ENCODE measurements at places on chromosomes 2 and 18.

GRCh38 chr2:128986867-128987268 is 668.2 kb upstream of the HS6ST1 start:
- no peak for DNase-seq

DNA sequence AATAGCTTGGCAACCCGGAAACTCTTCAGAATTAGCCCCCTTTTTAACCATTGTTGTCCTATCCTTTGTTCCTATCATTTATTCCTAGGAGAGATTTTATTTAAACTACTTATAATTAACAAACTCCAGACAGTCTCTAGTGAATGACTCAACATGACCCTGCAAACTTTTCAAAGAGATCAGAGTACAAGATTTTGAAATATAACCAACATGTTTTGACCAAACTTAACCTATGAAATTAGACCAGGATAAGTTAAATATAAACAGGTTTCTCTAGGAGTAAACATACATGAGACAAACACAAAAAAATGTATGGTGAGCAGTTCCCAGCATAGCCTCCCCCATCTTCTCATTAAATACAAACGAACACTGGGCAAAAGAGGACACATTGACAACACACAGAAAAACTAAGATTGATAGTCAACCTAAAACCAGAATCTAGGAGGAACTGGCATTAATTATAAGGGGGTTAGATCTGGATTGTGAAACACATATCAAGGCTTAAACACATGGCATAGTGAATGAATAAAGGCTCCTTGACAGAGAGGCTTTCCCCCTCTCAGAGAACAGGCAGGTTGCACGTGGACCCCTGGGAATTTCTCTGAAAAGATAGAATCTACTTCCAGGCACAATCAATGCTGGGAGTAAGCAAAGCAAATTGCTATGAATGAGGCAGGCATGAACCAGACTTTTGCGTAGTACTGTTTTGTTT is 284.1 kb downstream of the IRS1 start:
- peak; percentile 30 for DNase-seq

DNA sequence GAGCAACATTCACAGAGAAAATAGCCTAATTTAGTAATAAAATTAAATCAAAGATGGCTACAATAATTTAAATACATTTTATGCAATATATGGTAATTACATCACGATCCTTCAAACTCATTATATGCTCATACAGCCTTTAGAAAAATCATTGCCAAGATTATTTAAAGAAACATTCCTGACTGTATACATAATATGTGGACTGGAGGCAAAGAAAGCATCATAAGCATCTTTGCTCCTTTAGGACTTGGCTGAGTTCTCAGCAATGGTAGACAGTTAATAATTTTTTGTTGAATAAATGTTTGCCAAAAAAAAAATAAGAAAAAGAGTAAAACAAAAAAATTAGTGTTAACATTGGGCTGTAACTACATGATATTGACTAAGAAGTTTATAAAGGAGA is 26.9 kb downstream of the NCKAP5 start:
- DNase-seq = no peak

GRCh38 chr18:1526991-1527390 is 622.3 kb downstream of the ADCYAP1 start:
- no peak for DNase-seq

DNA sequence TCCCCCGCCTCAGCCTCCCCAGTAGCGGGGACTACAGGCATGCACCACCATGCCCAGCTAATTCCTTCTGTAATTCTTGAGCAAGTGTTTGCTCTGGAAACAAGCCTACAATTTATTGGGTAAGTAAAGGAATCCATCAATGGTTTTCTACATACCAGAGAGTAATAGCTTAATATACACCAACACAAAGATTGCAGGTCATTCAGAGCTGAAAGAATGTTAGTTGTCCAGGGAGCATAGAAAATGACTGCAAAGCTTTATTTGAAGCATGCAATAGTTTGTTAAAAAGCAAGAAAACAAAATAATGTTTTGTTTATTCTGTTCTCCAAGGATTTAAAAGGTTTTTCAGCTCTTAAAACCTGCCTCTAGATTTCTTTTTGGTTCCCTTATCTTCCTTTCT is 5.6 kb downstream of the IDH1 start:
- DNase-seq = no peak

DNA sequence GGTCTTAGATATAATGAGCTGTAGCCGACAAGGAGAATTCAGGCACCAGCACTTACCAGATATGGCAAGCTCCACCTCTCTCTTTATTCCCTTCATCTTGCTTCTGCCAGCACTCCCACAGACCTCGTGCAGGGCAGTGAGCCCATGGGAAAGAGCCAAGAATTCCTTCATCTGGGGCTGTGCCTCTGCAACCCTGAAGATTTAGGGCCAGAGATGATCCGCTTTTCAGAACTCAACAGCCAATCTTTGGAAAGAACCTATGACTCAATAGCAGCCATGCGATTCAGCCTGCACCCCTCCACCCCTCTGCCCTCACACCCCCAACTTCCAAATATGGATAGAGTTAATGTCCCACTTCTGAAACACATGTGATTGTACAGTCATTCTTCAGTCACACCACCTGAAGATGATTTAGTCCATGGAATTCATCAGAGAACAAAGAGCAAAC is 533.7 kb upstream of the TNP1 start:
- DNase-seq = no peak

- DNase-seq = no peak
These were observed 7.6 kb upstream of the AGFG1 start for GRCh38 chr2:227464361-227464760.

DNA sequence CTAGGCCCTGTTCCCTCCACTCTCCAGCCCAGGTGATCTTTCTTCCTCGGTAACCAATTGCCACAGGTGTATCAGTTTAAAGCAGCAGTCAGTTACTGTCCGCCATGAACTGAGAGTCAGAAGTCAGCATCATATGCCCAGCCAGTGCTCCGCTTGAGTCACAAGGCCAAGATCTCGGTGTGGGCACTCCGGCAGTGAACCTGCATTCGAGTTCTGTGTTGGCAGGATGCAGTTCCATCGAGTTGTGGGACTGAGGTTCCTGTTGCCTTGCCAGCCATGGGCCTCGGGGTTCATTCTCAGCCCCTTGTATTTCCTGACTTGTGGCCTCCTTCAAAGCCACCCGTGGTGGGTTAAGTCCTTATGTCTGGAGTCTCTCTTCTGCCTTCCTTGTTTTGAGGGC is 3.1 kb upstream of the TMEM185B start:
- DNase-seq = no peak

DNA sequence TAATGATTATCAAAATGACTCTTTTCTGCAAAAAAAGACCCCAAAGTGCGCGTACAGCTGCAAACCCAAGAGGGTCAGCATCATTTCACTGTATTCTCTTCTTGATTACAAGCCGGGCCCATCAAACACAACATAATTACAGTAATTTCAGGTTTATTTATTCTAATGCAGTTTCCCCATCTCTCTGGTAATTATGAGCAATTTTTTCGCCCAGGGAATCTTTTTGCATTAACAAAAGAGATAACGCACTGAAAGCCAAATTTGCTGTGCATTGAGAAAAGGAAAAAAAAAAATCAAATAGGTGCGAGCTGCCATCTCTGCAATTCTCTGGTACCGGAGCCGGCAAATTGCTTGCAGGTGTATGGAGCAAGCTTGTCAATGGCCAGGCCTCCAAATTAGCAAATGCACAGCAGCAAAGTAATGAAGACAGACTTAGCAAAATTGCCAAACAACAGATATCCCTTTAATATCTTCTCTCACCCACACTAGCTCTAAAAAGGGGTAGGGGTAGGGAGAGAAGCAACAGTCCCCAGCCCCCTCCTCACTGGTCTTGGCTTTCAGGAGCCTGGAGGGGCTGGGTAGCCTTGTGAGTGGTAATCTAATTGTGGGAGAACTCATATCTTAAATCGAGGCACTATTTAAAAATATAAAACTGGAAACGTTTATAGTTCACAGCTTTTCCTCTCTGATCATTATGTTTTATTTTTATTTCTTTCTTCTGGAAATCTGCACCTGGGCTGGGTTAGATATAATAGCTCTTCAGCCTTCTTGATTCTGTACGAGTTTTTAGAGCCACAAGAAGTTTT is 6.7 kb downstream of the DLX1 start:
- DNase-seq = no peak

DNA sequence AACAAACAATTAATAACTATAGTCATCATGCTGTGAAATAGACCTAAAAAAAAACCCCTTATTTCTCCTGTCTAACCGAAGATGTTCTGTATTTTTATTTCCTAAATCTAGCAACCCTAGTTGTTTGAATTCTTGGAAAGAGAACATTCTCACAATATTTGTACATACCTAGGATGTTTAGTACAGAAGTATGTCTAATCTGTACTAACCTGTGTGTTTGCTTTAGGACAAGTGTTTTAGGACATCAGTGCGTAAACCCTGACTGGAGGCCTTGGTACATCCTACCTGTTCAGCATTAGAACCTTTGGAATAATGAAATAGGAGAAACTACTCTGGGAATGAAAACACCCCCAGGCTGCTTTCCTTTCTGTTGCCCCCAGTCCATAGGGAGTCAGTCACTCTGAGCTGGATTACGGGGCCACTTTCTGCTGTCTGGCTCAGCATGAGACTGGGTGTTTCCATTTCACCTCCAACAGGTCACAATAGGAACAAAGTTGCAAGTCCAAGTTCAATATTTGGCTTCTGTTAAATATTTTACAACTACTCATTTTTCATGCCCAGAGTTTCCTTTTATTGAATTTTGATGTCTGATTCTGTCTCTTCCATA is 114.7 kb downstream of the MTX2 start:
- DNase-seq = no peak

- DNase-seq = no peak
These were observed 165.2 kb downstream of the TRIB2 start for GRCh38 chr2:12881952-12882351.

- DNase-seq = no peak
These were observed 75.3 kb upstream of the STPG4 start for GRCh38 chr2:47230418-47230817.

DNA sequence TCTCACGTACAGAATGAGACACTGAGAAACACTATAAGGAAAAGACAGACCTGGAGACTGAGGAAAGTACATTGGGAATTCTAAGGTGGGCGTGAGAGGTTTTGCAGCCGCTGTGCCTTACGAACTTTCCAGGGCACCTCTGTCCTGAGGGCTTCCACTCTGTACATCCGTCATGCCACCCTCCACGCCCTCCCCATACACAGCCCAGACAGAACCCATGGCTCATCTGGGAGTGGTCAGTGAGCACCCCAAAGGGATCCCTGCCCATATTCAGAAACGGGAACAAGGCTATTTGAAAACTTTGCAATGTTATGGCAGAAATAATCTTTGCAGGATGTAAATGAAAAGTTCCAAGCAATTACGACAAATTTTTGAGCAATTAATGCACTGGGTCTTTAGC is 95.4 kb upstream of the ZNF532 start:
- no peak for DNase-seq

DNA sequence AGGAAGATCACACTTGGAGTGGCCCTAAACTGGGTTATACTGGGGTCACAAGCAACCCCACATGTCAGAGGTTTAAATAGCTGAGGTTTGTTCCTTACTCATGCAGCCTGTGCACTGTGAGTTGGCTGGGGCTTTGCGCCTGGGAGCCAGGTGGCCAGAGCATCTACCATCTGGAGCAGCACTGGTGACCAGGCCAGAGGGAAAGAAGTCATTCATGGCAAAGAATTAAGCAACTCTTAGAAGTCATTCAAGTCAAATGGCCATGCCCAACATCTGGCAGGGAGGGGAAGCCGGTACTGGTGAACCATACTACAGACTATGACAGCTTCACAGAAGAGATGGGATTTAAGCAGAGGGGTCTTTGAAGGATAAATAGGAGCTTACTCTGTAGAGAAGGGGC is 90.7 kb downstream of the POLR1A start:
- DNase-seq = no peak

DNA sequence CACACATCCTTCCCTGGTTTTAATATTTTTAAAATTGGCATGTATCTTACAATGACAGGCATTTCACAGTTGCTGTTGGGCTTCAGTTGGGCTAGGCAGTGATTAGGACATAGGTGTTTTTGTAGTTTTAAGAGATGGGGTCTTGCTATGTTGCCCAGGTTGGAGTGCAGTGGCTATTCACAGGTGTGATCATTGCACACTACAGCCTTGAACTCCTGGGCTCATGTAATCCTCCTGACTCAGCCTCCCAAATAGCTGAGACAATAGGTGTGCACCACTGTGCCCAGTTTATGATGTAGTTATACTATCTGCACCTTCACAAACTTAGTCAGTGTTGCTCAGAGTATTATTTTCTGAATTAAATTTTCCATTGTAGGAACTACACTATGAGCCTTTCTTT is 43.3 kb downstream of the PCARE start:
- no peak for DNase-seq

DNA sequence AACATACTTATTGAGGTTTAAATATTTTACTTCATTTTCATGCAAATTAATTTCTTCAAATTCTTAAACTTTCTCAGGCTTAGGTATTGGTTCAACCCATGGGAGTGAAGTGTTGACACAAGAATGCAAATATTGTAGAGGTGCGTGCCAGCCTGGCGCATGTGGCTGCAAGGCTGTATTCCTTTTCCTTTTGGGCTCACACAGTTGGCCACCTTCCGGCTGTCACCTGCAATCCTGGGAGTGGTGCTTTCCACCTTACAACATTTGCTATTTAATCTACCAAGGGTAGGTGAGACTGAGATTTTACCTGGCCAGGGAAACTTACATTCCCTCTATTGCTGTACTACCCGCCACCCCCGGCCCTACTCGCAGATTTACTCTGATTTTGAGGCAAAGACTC is 141.1 kb downstream of the DCC start:
- DNase-seq = no peak

- no peak for DNase-seq
These were observed 238.3 kb downstream of the SLC8A1 start for GRCh38 chr2:40213619-40214018.

- DNase-seq = no peak
These were observed at the start of gene CD28 for GRCh38 chr2:203706403-203706802. Gene CD28 (plus strand): TSS chr2:203706639. CDS start chr2:203706697, 58 bp downstream.

DNA sequence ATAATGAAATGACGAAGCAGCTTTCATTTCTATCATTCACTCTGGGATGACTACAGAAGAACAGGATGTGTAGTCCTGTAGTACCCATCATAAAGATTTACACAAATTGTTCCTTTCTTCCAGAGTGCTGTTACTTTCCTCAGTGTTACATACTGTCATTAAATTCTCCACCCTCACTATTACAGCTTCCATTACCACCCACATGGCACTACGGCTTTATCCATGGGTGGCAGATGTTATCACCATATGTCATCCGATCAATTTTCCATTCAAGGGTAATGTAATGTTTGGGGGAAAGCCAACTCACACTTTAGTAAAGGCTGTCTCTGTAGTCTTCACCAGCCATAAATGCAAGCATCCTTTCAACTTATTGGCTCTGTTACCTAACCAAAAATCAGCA is 7.1 kb upstream of the CSRNP3 start:
- DNase-seq = no peak
